ENCODE measurements at places on chromosomes 12 and 14.

- ATAC-seq, result no peak
Measured at GRCh38 chr14:38205119-38205813, 2.4 kb upstream of the SSTR1 start.

- no peak for ATAC-seq
Measured at GRCh38 chr12:100173111-100173510, 27.5 kb upstream of the ACTR6 start.

GRCh38 chr14:101491841-101492240, 69.5 kb upstream of the DIO3 start:
- ATAC-seq, result no peak

GRCh38 chr14:104967386-104968152, 10.6 kb downstream of the AHNAK2 start:
- ATAC-seq, result no peak

GRCh38 chr12:46430340-46430948, 57.9 kb upstream of the SLC38A2 start:
- ATAC-seq, result peak; percentile 21

DNA sequence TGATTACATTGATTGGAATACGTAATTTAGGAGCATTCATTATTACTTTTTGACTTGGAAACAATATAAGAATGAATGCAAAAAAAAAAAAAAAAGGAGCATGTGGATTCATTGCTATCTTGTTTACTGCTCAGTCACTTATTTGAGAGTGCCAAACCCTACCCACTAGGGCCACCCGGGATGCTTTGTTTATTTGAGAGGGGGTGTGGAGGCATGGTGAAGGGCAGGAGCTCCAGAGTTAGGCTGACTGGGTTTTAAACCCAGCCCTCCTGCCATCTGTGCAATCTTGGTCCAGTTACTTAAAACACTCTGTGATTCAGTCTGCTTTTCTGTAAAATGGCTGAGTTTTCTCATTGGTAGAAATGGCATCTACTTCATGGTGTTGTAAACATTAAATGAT, 195.2 kb downstream of the RAD51B start:
- no peak for ATAC-seq

- no peak for ATAC-seq
Measured at GRCh38 chr12:83386527-83387264, 700.0 kb downstream of the TMTC2 start.

DNA sequence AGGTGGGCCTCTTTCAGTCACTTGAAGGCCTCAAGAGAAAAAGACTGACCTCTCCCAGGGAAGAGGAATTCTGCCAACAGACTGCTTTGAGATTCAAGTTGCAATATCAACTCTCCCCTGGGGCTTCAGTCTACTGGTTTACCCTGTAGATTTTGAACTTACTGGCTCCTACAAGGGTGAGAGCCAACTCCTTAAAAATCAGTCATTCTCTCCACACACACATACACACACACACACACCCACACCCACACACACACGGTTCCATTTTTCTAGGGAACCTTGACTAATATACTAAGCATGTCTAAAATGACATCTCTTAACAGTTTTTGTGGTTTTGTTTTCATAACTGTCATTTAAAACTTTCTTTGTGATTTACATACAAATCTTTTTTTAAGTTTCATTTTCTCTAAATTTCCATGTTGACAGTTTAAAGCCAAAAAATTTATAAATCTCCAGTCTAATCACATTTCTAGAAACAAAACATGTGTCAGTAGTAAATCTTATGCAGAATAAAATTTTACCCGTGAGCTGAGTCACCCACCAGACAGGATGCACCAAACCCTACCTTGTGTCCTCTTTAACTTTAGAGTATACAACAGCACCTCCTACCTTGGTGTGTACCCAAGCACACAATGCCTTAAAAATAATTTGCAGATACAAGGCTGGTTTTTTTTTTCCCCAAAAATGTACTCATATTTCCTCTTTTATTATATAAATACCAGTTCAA, 394.6 kb downstream of the AEBP2 start:
- peak; percentile 73 for ATAC-seq
